Jurkat, Clone E6-1 (cell line): ENCODE measurements at places on chromosomes 13 and 19.

- DNase-seq = no peak
Measured at GRCh38 chr13:40478775-40479174, 187.7 kb downstream of the FOXO1 start.

- no peak for DNase-seq
Measured at GRCh38 chr19:4172861-4173473, 9.4 kb downstream of the SIRT6 start.

GRCh38 chr13:40213779-40214178 is 452.7 kb downstream of the FOXO1 start:
- DNase-seq = no peak

DNA sequence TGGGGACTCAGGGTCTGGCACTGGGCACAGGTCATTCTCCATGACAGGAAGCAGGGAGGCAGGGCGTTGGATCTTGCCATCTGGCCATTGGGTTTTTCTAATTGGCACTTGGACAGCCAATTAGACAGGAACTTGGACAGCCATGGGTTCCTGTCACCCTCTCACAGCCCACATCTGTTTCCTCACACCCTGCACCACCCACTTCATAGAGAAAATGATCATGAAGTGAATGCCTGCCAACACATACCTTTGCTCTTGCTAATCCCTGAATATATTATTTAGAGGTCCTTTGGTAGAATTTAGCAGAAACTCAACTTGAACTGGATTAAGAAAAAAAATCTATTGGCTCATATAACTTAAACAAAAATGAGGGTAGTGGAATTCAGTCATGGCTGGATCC is 4.9 kb upstream of the OLFM2 start:
- DNase-seq = no peak
